ENCODE measurements at places on chromosomes 3 and 15.

DNA sequence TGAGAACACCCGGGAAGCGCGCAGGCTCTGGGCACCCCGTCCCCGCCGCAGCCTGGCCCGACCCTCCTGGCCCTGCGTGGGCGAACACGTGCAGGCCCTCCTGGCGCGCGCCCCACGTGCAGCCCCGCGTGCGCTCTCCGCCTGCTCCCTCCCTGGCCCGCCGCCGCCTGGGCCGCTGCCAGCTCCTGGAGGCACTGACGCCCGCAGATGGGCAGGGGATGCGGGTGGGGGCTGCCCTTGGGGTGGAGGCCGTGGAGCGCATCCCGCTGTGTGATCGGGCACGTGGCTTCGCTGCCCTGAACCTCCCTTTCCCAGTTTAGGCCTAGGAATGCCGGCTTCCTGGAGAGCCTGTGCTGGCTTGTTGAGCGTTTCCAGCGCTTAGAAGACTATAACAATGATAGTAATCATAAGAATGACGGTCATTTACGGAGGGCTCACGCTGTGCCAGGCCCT, 104.6 kb upstream of the SLC6A6 start:
- no peak for DNase-seq

- no peak for DNase-seq
Measured at GRCh38 chr3:39541917-39542329, 74.4 kb downstream of the MOBP start.

GRCh38 chr3:115401851-115402501, 221.3 kb upstream of the GAP43 start:
- DNase-seq = no peak

DNA sequence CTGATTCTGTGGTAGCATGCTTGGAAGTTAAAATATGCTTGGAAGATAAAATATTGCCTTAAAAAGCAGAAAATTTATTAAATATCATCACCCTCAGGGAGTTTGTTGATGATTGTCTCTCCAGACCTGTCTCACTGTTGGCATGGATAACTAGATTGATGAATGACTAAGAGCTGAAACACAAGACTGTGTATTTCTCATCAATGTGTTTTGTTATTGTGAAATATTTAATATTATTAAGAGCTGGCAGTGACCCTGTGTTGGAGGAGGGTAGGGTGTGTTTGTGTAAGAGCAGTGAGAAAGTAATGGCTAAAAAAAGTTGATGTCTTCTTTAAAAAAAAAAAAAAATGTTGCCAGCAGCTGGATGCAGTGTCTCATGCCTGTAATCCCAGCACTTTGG, 82.2 kb downstream of the ITPR1 start:
- DNase-seq = no peak

DNA sequence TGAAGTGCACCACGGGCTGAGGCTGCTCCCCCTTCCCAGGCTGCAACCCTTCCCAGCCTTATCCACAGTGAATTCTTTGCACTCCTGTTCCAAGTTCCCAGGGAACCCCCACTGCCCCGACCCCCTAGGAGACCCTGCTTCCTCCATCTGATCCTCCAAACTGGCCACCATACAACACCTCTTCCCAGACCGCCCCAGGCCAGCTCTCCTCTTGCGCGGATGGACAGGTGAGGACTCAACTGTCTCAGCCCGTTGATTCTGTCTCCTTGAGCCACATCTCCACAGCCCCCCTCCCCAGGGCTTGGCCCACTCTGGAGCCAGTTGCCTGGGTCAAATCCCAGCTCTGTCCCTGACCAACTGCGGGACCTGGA, 21.7 kb downstream of the GRIP2 start:
- no peak for DNase-seq

- no peak for DNase-seq
Measured at GRCh38 chr3:51712963-51713362, 6.1 kb downstream of the GRM2 start.

GRCh38 chr15:71110405-71111180, 4.7 kb upstream of the THSD4 start:
- no peak for DNase-seq

DNA sequence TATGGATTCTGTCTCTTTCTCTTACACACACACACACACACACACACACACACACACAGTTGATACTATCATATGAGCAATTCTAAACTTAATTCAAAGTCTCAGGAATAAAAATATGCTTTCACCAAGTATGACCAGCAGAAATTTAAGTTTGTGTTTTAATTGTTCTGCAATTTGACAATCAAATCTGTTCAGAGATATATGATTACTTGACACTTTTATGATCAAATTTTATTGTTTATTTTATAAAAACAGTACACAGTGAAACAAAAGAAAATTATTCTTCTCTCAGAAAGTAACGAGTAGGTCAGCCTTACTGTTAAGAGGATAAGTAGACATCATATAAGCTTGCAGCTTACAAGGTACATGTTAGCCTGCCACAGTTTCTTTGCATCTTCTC, 114.3 kb downstream of the NEK10 start:
- DNase-seq = no peak

GRCh38 chr3:152591515-152591914, 243.4 kb upstream of the P2RY1 start:
- DNase-seq = no peak

GRCh38 chr3:197028728-197029510, 698 bp downstream of the MELTF start:
- peak; percentile 76 for DNase-seq

DNA sequence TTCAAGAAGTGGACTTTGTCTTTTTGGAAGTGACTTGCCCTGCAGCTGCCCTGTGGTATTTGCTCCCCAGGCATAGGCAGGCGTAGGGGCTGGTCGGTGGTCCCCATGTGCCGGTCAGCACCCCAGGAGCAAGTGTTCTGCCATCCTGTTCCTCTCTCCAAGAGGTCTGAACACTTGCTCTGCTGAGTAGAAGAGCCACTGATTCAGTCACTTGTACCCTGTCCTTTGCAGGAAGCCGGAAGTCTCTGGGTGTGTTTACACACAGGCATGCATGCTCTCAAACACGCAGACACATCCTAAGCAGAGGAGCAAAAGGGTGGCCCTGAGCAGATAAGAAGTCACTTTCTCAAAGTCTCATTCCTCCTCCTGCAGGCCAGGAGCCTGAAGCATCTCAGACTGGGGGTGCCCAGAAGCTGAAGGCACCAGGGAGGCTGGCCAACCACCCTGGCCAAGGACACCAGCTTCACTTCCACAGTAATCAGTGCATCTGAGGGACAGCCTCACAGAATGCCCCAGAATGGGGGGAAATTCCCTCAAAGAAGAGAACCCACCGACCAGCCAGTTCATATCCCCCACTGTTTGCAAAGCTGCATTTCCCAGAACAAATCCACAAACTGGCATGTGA, 88.7 kb upstream of the POMGNT2 start:
- DNase-seq = no peak

- DNase-seq = no peak
Measured at GRCh38 chr3:125582707-125583106, 12.6 kb downstream of the OSBPL11 start.

DNA sequence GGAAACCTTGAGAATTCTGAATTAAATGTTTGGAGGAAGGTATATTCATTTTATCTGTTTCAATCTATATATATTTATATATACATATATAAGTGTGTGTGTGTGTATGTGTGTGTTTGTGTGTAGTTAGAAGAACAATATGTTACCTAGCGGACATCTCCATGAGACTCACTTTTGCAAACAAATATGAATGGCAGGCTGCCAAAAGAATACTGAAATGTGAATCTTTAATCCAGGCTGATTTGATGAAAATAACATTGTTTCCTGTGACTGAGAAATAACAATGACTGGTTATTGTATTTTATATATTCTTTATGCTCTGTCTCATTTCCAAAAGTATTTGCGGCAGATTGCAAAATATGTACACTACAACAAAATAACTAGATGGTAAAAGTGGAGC, 255.5 kb upstream of the TGFBR2 start:
- no peak for DNase-seq

DNA sequence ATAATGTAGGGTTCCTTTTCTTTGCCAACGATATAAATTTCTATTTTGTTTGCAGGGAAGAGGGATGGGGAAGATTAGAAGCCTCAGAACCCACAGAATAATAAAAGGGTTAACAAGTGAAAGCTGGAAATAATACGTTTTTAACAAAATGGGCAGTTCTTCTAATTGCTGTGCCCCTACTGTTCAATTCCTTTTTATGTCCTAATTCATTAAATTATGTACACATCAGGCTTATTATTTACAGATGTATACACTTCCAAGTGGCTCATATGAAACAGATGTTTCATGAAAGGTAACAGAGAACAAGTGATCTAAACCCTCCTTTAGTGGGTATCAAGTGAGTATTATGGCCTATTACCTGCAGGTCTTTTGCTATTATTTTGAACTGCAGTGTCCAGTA, 16.2 kb downstream of the RARB start:
- no peak for DNase-seq

- DNase-seq = no peak
Measured at GRCh38 chr3:194070220-194070633, 65.7 kb upstream of the HES1 start.

- DNase-seq = no peak
Measured at GRCh38 chr3:169774186-169774585, 990 bp downstream of the MYNN start.

DNA sequence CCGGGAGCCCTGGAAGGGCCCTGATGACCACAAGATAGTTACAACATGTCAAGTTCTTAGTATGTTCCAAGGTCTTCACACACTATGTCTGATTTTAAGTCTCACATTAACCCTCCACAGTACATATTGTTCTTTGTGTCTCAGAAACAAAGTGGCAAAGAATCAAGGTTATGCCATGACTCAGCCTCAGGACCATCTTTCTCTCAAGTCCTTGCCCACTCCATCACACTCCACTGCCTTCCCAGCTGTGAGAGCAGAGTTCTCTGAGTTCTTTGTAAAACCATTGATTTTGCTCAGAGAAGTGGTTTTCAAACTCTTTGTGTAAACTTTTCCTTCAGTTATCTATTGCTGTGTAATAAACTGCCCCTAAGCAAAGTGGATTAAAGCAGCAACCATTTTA, 67.9 kb upstream of the C3orf80 start:
- no peak for DNase-seq

DNA sequence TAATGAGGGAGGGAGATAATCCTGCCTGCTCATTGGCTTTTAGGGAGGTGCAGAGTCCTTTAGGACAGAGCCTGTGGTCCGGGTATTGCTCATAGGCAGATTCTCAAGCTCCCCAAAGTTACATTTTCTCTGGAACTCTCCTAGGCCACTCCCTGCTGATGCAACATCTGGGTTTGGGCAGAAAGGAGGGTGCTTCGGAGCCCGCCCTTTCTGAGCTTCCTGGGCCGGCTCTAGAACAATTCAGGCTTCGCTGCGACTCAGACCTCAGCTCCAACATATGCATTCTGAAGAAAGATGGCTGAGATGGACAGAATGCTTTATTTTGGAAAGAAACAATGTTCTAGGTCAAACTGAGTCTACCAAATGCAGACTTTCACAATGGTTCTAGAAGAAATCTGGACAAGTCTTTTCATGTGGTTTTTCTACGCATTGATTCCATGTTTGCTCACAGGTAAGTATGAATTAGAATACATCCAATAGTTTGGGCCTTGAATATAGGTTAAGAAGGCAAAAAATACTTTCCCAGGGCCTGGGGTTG, at the start of gene IL20RB:
Gene IL20RB, plus strand, starts transcription at position 233 of the 538 bp plus-strand sequence. Its CDS starts 131 bp downstream, at position 364.
- no peak for DNase-seq

Measured in GM19239 (cell line).